ENCODE measurements at places on chromosomes 12 and 14.

- DNase-seq: no peak
Observed at GRCh38 chr12:89256060-89256459, 96.2 kb downstream of the DUSP6 start.

GRCh38 chr12:94553130-94553519 lies 93.5 kb upstream of the CEP83 start:
- no peak for DNase-seq

- DNase-seq: no peak
Observed at GRCh38 chr14:84482256-84483071, 1047.5 kb upstream of the FLRT2 start.

DNA sequence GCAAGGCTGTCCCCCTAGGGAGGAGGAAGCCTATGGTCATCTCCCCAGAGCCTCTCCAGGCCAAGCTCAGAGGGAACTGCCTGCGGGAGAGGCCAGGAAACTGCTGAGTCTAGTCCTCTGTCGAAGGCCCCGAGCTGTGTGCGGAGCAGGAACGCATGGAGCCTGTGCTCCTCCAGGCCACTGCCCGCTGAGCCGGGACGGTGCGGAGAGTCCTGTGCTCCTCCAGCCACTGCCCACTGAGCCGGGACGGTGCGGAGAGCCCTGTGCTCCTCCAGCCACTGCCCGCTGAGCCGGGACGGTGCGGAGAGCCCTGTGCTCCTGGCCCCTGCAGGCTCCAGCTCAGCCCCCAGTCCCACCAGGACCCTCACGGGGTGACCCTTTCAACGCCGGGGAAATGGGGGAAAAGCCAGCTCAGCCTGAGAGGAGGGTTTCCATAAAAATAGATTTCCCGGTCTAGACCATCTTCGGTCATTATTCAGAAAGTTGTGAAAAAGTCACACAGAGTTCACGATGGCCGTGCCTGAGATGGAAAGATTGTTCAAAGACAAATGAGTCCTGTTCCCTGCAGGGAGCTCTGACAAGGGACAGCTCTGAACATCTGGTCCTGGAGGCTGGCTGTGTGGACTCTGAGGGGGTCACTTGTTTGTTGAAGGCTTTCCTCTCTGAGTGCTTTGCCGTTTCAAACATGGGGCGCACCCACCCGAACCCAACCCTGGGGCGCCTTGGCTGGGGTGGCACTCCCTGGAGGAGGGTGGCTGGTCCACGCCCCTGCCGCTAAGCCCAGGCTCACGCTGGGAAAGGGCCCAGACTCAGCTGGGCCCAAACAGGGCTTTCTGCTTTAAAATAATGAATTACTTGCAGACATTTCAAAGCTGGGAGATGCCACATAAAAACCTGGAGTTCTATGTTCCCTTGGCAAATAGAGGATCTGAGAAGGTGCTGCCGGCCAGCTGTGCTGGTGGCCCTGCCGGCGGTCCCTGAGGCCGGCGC lies 85.5 kb downstream of the ADGRD1 start:
- DNase-seq: no peak

Measured in Peyer's patch (tissue), 4 donors.